ENCODE measurements at places on chromosomes 5 and 9.

DNA sequence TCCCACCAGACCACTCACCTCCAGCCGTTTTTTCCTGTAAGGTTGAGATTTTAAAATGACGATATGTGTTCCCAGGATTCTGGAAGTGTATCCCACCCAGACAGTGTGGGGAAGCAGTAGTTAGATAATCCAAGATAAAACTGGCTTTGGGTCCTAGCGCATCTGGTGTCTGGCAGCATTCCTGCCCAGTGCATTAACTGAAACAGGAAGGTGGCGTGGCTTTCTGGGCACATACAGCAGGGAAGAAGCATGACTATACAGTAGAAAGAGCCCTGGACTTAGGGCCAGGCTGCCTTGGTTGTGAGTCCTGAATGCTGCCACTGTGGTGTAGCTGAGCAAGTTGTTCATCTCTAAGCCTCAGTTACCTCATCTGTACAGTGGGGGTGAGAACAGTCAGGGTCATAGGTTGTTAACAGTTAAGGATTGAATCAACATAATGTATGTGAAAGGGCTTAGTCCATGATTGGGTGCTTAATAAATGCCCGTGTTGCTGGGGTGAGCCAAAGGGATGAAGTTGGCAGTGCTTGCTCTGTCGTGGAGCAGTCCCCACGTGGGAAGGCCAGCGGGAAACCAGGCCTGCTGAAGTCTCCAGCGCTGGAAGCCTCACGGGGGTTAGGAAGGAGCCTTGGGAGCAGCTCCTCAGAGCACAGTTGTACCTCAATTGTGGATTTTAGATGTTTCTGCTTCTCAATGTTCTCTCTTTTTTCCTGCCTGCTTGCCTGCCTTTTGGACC is 18.0 kb downstream of the CLTA start:
- no peak for DNase-seq

GRCh38 chr5:66540078-66540477 is 56.1 kb upstream of the MAST4 start:
- no peak for DNase-seq

GRCh38 chr5:105695941-105696340 is 1974.8 kb downstream of the EFNA5 start:
- DNase-seq, result no peak

DNA sequence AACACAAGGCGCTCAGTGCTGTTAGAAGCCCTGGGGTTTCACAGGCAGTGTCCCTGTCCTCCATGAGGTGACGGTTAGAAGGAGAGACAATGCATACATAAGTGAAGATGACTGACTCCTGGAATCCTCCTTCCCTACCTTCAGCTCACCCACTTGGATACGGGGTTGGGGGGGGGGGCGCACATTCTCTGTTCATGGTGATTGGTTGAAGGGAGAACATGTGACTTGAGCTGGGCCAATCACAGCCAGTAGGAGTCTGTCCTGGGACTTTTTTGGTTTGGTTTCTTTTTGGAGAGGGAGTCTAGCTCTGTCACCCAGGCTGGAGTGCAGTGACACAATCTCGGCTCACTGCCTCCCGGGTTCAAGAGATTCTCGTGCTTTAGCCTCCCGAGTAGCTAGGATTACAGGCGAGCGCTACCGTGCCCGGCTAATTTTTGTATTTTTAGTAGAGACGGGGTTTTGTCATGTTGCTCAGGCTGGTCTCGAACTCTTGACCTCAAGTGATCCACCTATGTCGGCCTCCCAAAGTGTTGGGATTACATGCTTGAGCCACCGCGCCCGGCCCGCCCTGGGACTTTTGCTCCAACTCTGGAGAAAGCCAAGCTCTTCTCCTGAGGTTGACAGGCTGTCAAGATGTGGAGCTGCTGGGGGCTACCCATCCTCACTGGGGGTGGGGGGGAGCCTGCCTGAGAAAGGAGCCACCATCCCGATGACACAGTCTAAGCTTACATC is 30.8 kb downstream of the SH3PXD2B start:
- DNase-seq, result no peak

DNA sequence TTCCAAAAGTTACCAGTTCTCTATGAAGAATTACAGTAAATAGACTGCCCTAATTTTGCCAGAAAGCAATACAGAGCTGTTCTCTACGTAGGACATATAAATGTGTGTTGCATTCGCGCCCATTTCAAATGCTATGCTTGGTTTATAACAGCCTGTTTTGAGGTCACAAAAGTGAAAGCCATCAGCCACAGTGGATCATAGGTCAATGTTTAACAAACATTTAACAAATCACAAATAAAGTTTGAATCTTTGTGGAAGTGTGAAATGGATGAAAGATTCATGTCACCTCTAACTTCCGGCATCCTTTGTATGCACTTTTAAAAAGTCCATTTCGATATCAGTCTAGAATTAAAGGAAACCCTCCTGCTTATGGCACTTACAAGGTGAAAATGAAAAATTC is 371.3 kb downstream of the GLIS3 start:
- DNase-seq, result no peak

DNA sequence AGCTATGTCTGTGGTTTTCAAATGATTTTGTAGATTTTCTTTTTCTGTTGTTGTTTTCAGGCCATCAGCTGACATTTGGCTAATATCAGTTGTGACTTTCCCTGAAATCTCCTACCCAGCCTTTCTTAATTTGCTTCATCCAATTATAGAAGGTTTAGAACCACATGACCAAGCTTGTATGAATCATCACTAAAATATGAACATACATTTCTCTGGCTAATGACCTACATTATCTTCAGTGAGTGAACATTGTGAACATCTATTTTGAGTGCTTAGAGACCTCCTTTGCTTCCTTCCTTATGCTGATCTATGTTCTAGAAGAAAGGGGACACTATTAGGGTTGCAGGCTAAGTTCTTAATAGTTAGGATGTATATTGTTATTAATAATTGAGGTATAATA is 532.5 kb downstream of the RAB3C start:
- DNase-seq, result no peak

- no peak for DNase-seq
Observed at GRCh38 chr9:80294955-80295354, 723.2 kb downstream of the TLE4 start.

GRCh38 chr9:129803676-129804060 is 684 bp downstream of the TOR1B start:
- DNase-seq, result no peak

GRCh38 chr9:2356041-2356790 is 265.4 kb upstream of the VLDLR start:
- no peak for DNase-seq

DNA sequence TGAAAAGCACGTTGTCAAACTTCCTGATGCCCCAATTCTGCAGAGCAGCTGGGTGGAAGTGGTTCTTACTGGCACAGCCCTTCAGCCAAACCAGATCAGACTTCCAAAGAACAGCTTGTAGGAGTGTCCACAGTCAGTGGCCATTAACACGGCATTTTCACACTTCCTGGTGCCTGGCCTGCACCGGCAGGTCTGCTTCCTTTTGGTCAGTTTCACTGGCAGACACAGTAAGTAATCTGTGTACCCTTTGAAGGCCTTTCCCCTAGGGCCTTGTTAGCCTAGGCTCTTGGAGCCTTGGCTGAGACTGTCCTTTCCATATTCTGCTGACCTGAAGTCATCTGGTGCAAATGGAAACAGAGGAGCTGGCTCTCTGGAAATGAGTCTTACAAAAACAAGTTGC is 297.5 kb upstream of the TNC start:
- DNase-seq, result no peak

- DNase-seq, result no peak
Observed at GRCh38 chr5:89878140-89879132, 531.1 kb downstream of the CETN3 start.

DNA sequence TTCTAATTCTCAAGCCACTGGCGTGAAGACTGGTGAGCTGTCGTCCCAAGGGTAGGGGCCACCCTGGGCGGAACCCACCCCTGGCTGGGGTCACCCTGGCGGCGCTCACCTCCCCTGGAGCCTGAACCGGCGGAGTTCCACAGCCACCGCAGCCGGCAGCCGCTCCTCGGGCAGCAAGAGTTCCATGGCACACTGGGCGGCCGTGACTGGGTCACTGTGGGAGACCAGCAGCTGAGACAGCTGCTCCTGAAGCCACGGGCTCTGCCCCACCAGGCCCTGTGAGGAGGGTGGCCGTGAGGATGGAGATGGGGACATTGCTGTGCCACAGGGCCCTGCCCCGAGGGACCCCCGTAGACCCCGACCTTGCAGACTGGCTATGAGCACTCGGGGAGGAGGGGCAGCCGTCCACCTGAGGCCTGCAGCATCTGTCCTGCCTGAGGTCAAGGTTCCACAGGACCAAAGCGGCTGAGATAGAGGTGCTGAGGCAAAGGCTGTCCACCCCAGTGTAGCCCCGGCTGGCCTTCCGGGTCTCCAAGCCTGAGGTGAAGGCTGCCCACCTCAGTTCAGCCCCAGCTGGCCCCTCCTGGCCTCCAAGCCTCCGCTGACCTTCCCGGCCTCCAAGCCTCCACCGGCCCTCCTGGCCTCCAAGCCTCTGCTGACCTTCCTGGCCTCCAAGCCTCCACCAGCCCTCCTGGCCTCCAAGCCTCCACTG is 50.6 kb upstream of the NRARP start:
- DNase-seq, result no peak

GRCh38 chr9:72315510-72316311 is 49.3 kb downstream of the ZFAND5 start:
- no peak for DNase-seq

GRCh38 chr5:163916376-163916775 is 411.0 kb downstream of the MAT2B start:
- no peak for DNase-seq

DNA sequence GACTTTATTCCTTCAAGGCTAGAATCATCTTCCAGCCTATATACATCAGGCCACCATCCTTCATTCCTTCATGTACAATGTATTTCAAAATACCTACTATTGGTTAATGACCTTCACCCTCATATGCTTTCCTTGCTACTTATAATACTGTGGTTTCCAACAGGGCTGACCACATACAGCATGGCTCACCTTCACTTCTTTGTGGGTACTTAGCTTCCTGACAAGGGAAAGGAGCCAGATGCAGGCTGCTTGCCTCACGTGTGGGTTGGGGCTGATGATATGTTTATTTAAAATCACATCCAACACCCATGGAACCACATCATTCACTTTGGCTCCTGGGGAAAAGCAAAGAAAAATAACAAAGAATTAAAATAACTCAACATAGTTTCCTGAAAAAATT is 63.9 kb upstream of the OR2K2 start:
- no peak for DNase-seq

- DNase-seq, result no peak
Observed at GRCh38 chr5:32342656-32343055, 29.9 kb upstream of the MTMR12 start.

DNA sequence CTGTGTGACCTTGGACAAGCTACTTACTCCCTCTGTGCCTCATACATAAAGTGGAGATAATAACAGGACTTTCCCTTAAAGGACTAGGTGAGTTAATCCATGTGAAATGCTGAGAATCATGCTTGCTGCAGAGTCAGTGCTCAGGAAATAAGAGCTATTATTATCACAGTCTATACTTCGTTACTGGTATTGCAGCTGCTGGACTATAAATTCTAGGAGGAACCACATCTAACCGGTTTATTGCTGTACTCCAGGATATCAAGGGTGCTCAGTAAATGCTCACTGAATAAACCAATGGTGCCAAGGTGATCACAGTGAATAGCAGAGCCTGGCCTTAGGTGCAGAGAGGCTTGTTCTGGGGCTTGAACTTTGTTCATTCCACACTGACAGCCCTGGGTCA is 69.3 kb downstream of the HSPA4 start:
- no peak for DNase-seq

GRCh38 chr9:101326035-101326434 is 58.8 kb downstream of the BAAT start:
- no peak for DNase-seq

DNA sequence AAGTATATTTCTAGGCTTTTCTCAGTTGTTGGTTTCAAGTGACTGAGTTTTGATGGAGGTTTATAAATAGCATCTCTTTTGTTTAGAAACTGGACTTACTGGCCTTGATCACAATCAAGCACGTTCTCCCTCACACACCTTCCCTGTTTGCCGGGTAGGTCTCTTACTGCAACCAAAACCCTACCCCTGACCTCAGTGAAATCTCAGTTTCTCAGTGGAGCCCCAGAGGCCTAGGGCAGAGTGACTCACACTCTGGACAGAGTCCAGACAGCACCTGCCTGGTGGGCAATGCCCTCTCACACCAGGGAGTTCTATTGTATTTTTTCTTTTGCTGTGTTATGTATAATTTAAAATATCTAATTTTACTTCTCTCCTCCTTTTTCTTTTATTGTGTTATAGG is 48.4 kb upstream of the EPB41L4B start:
- no peak for DNase-seq

DNA sequence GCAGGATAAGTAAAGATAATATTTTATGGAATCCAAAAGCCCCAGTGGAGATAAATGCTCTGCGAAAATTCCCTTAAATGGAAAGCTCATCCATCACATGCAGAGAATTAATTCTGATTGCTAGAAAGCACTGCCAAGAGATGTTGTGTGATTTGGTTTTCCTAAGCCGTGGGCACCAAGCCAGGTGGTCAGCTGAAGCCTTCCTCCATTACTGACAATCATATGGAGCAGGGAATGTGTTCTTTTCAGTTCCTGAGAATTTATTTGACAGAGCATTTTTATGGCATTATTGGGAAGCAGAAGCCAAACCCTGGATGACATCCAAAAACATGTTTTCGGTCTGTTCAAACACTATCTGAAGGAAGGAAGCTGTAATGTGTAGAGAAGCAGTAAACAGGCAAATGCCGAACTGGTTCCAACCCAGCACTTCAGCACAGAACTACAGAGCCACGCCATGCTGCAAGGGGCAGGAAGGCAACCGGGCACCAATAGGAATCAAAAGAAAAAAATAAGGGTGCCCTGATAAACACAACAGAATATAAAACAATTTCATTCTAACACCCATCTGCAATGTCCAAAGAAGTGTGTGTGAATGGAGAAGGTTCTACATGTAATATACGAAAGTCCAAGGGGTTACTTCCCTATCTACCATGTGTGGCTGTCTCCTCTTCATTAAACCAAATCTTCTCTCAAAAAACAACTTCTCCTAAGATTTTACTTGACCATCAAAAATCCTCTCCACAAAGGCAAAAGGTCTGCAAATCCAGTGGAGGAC is 12.3 kb downstream of the ARSB start:
- DNase-seq, result no peak

DNA sequence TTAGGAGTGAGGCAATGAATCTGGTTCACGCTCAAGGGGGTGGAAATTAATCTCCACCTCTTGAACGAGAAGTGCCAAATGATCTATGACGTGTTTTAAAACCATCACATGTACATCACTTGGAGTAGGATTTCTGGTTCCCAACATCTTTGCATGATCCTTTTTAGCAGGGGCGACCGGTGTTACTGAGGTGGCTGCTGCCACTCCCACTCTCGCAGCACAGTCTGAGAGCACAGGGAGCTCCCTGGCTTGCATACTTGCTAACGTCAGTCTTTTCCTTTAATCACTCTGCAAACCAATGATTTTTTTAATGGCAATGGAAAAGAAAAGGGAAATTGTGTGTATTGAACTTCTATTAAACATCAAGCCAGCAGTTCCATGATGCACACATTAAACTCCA is 624.4 kb downstream of the IRX1 start:
- no peak for DNase-seq

GRCh38 chr9:38000735-38001134 is 68.3 kb downstream of the SHB start:
- no peak for DNase-seq

GRCh38 chr5:151480384-151481293 is 33.2 kb downstream of the SLC36A1 start:
- DNase-seq, result no peak
